B cell (primary cell): ENCODE measurements at places on chromosomes 5 and 9. TPM values are rescaled to one million over a fixed set of nuclear protein-coding genes. Genes with fewer than 3 reads are reported as not detected.
A peak's percentile ranks its signal among the peaks of the same experiment; 100 is the strongest.

DNA sequence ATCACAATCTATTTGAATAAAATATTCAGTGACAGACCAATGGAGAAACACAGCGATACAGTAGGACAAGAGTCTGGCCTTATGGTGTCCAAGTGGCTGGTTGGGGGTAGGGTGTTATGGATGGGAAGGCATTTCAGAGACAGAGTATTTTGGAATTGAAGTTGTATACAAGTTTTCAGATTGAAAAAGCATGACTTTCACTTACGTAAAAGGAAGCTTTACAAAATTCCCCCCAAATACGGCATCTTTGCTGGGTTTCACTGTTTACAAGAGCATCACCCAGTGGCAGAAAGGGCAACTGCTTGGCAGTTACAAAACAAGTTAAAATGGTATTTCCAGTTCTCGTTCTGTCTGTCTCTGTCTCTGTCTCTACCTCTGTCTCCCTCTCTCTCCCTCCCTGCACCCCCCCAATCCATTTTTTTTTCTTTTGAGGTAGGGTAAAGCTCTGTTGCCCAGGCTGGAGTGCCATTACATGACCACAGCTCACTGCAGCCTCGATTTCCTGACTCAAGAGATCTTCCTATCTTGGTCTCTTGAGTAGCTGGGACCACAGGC lies 86.2 kb downstream of the PTPN3 start:
- no peak overlapping the region for H3K4me3 ChIP-seq
- peak; percentile 70 for DNase-seq
- no peaks in the 10 kb centered on the region for H3K36me3 ChIP-seq
- no peaks in the 10 kb centered on the region for H3K27me3 ChIP-seq

- no peaks in the 10 kb centered on the region for H3K27me3 ChIP-seq
- H3K4me3 ChIP-seq = no peak overlapping the region
- no peak overlapping the region for H3K27ac ChIP-seq
- DNase-seq = no peak
- no peaks in the 10 kb centered on the region for H3K36me3 ChIP-seq
Measured at GRCh38 chr9:121637713-121638220, 13.7 kb upstream of the DAB2IP start.

- no peak for DNase-seq
- H3K4me1 ChIP-seq = no peaks in the 10 kb centered on the region
- no peak overlapping the region for H3K27ac ChIP-seq
- H3K4me3 ChIP-seq = no peak overlapping the region
- no peaks in the 10 kb centered on the region for H3K27me3 ChIP-seq
Measured at GRCh38 chr9:88789785-88790184, 201.5 kb upstream of the S1PR3 start.

DNA sequence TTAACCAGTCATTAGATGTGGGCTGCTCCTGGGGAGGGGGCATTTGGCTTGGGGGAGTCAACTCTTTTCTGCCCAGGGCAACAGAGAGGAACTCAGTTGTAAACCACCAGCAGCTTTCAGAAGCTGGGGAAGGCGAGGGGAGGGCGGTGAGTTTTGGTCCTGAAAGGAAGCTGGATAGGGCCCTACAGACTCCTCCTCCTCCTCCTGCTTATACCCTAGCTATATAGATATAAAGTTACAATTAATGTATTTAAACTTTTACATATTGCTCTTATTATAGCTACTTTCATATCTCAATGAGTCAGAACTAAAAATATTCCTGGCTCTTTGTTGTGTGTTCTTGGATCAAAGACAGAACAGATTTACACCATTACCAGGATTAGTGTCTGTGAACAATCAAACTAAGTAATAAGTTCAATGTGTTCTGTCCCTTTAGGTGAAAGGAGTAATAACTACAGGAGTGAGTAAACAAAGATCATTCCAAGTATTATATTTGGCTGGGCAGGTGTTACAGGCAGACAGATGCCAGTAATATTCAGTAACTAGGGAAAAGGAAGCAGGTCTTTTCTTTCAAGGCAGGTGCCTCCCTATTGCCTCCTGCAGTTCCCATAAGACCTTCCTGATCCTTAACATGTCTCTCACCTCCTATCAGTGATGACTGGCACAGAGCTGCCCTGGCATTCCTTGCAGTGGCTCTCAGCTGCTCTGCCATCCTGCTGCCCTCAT lies 20.5 kb upstream of the VPS13A start:
- no peaks in the 10 kb centered on the region for H3K4me1 ChIP-seq
- H3K4me3 ChIP-seq = no peak overlapping the region
- DNase-seq = no peak
- H3K36me3 ChIP-seq = no peaks in the 10 kb centered on the region

DNA sequence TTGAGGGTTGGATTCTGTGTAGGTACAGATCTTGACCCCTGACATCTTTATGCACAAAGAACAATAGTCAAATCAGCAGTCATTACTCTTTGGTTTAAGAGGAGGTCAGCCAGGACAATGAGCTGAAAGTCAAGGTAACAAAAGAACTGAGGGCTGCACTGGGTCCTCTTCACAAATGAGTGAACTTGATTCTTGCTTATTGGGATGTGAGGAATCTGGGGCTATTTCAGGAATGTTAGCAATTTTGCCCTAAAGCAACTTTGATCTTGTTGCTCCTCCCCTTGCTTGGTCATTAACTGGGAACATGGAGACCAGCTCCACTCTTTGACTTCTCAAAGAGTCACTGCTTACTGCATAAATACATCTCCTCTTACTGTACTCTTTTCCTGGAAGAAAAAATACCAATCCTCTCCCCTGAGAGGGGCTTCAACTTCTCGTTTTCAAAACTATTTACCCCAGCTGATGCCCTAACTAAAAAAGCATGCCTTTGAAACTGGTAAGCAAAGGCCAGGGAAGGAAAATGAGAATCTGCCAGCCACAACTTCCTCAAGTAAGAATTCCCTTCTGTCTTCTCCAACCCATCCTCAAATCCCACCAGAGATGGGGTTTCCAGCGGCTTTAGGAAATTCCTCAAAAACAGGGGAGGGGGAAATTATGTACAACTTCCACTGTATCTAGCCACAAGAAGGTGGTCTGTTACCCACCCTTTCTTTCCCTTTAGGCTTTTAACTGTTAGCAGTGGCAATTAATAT lies 368.3 kb downstream of the ENC1 start:
- no peaks in the 10 kb centered on the region for H3K27me3 ChIP-seq
- DNase-seq = no peak
- H3K4me1 ChIP-seq = no peaks in the 10 kb centered on the region
- no peaks in the 10 kb centered on the region for H3K36me3 ChIP-seq

DNA sequence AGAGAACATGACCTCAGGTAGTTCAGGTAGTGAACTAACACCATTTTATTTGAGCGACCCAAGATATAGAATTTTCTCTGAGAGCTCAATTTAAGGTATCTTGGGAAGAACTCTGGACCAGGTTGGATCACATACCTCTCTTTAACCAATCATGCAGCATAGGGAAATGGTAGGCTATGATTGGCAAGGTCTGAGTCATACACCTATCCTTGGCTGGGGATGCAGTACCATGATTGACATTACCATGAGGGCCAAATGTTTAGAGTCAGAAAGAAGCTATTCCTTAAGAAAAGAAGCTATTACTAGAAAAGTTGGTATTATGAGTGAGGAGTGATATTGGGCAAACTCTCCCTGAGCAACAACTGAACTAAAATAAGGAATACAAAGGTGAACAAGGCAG lies 258.7 kb downstream of the KCTD16 start:
- no peak overlapping the region for H3K4me3 ChIP-seq
- H3K27me3 ChIP-seq = no peaks in the 10 kb centered on the region
- no peak overlapping the region for H3K27ac ChIP-seq
- no peak for DNase-seq
- no peaks in the 10 kb centered on the region for H3K4me1 ChIP-seq
- H3K36me3 ChIP-seq = no peaks in the 10 kb centered on the region

DNA sequence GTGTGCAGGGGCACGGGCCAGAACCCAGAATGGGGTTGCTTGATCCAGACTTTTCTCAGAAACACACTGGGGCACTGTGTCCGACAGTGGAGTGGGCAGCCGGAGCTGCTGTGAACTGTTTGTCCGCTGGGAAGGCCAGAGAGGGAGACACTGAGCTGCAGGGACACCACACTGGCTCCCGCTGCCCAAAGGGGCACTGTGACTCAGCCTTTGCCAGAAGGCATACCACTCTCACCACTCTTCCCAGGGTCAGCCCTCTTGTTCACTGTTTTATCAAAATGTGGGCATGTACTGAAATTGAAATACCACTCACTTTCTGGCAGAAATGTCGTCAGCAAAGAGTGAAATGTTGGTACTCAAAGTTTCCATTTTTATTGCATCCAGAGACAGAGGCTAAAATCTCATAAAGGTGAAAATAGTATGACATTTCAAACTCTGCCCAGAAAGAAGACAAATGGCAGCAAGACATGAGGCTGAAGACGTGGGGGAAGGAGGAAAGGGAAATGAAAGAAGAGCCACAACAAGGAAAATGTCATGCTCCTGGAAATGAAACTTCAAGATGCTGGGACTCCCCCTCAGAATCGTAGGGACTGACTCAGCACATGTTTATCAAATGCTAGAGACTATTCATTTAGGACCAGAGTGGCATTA lies 4.5 kb upstream of the IL7R start:
- H3K27ac ChIP-seq = no peak overlapping the region
- peak; percentile 20 for DNase-seq

DNA sequence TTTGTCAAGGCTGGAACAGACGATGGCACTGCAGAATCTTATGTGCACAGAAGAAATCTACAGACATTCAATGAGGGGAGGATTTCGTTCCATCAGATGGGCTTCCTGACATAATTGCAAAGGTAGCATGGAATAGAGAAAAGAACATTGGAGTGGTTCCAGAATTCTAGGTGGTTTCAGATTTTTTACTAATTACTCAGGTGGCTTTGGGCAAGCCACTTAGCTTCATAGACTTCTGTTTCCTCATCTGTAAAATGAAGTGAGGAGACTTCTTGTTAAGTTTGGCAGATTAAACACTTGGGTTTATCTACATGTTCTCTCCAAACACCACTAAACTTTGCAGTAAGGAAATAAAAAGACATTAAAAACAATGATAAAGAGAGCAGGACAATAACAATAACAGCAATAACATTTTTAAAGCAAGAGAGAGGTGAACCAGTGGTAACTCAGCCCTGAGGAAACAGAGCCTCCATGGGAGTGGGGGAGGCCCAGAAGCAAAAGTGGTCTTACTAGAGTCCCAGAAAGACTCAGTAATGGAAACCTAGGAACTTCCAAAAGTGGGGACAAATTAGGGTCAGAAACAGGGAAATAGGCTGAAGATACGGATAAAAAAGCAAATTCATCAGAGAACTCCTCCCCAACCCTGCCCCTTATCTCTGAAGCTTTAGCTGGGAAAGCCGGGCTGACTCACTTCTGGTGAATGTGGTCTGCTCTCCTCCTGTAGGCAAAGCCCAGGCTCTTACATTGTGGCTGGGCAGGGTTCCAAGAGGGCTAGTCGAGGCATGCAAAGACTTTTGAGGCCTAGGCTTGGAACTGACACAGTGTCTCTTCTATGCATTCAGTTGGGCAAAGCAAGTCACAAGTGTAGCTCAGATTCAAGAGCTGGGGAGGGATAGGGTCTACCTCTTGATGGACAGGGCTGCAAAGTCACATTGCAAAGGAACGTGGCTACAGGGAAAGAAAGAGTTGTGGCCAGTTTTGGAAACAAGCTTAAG lies 11.8 kb upstream of the ACTBL2 start:
- H3K4me1 ChIP-seq = peaks cover 5% of the 10 kb centered on the region
- H3K36me3 ChIP-seq = no peaks in the 10 kb centered on the region
- no peak overlapping the region for H3K4me3 ChIP-seq
- H3K27ac ChIP-seq = no peak overlapping the region
- DNase-seq = no peak

- DNase-seq = no peak
- H3K27ac ChIP-seq = no peak overlapping the region
- H3K4me3 ChIP-seq = no peak overlapping the region
- no peaks in the 10 kb centered on the region for H3K4me1 ChIP-seq
Measured at GRCh38 chr9:113178087-113178486, 27.3 kb downstream of the SLC31A2 start.

- no peak for DNase-seq
- H3K27me3 ChIP-seq = no peaks in the 10 kb centered on the region
- no peaks in the 10 kb centered on the region for H3K36me3 ChIP-seq
Measured at GRCh38 chr9:26399556-26399955, 493.0 kb downstream of the CAAP1 start.

GRCh38 chr5:167814040-167814439 lies 477.4 kb upstream of the WWC1 start:
- no peak overlapping the region for H3K4me3 ChIP-seq
- H3K36me3 ChIP-seq = no peaks in the 10 kb centered on the region
- H3K27ac ChIP-seq = no peak overlapping the region
- H3K4me1 ChIP-seq = no peaks in the 10 kb centered on the region
- DNase-seq = no peak
- no peaks in the 10 kb centered on the region for H3K27me3 ChIP-seq

- H3K27ac ChIP-seq = no peak overlapping the region
- peaks cover 6% of the 10 kb centered on the region for H3K4me1 ChIP-seq
- no peaks in the 10 kb centered on the region for H3K36me3 ChIP-seq
- peaks cover 2% of the 10 kb centered on the region for H3K27me3 ChIP-seq
- H3K4me3 ChIP-seq = no peak overlapping the region
Measured at GRCh38 chr5:171336521-171337209, 27.6 kb downstream of the TLX3 start.

DNA sequence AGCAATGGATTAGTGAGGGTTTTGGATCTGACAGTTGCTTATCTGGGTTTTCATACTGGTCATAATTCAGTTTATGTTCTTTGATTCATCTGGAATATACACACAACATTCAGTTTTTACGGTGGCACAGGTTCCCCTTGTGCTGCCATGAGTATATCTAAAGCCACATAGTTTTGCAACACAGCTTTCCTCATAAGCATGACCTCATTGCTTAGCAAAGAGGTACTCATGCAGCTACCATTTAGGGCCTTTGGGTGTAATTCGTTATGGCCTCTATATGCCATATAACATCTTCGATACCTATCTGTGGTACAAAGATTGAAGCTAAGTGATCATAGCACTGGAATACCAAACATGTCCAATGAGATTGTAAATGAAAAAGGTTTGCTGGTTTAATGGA lies 2.9 kb upstream of the RBM22 start:
- DNase-seq = no peak

DNA sequence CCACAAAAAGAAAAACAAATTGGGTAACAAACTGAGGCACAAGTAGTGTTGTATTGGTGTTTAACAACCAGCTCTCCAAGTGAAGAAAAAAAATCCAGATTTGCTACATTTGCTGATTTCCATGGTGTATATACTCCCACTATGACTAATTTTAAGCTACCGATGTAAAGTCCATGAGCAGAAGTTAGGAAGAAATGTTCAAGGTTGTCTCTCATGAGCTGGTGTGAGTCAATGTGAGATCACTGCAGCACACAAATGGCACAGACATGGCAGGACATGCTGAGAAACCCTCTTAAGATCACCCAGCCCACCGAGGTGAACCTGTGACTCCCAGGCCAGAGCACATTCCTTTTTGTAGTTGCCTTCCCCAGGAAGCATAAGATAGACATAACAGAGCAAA lies 36.2 kb downstream of the SLC44A1 start:
- no peak for DNase-seq
- H3K27ac ChIP-seq = no peak overlapping the region
- no peaks in the 10 kb centered on the region for H3K36me3 ChIP-seq
- no peak overlapping the region for H3K4me3 ChIP-seq
- no peaks in the 10 kb centered on the region for H3K27me3 ChIP-seq

GRCh38 chr5:179267071-179267670 lies 78.1 kb downstream of the ADAMTS2 start:
- H3K4me3 ChIP-seq = no peak overlapping the region
- no peaks in the 10 kb centered on the region for H3K4me1 ChIP-seq

The GARIN3 gene
- not detected in 2 replicates for total RNA-seq

The CDC20B gene
- not detected in 2 replicates for total RNA-seq

The QRFP gene
- not detected in 2 replicates for total RNA-seq

The BRINP1 gene
- not detected in 2 replicates for total RNA-seq

The IL13 gene
- total RNA-seq = 0.42 TPM in 1 of 2 replicates, not detected in the other

The PCDHGA5 gene
- total RNA-seq = 1.7 and 1.8 TPM in 2 replicates

The IL17B gene
- total RNA-seq = not detected in 2 replicates

The BARHL1 gene
- total RNA-seq = not detected in 2 replicates
